DND-41 (cell line): ENCODE measurements at places on chromosomes 11 and 22.

DNA sequence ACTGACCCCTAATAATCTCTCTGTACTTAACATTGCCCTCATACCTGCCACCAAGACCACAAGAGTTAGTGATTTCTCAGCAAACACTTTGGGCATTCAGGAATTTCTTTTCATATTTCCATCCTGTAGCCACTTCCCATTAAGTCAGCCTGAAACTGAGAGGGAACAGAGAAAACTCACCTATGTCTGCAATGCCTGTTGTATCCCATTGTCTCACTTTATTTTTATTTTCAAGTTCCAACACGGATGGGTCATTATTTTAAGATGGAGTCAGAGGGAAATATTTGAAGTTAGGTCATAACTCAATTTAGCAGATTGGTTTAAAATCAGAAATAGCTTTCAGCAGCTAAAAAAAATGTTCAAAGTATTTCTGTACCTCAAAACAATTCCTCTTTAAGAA lies 937.8 kb upstream of the CHORDC1 start:
- no peak for DNase-seq

GRCh38 chr11:10669258-10670033 lies 24.1 kb downstream of the IRAG1 start:
- DNase-seq = no peak

GRCh38 chr22:28443526-28443876 lies 236.1 kb downstream of the TTC28 start:
- peak; percentile 80 for DNase-seq

DNA sequence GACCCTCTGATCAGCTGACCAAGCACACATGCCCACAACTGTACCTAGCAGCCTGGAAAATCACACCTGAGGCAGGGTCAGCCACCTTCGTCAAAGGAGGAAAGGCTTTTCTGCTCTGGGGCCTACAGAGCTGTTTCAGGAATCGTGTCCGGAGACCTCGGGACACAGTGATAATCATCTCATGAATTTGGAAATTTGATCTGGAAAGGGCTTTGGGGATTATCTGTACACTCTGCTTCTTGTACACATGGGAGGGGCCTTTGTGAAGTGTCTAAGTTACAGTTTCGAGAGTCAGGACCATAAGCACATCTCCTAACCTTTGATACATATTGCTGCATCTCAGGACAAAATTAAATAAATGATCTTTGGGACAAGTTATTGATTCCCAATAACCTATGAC lies 1421.2 kb upstream of the TENM4 start:
- no peak for DNase-seq

DNA sequence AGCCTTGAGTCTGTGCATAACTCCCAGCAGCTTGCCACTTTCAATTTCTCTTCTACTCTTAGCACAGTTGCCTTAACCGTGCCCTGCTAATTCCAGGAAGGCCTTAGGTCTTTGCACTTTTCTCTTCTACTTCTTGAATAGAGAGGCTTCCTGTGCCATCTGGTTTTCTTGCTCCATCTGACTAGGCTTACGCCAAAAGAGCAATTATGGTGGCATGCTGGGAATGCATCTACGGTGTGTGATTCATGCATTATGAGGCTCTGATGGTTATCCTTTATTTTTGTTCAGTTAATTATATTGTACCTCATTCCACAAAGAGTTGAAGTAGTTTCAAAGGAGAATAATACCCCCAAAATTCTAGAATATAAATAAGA lies 29.4 kb downstream of the SIK2 start:
- no peak for DNase-seq

DNA sequence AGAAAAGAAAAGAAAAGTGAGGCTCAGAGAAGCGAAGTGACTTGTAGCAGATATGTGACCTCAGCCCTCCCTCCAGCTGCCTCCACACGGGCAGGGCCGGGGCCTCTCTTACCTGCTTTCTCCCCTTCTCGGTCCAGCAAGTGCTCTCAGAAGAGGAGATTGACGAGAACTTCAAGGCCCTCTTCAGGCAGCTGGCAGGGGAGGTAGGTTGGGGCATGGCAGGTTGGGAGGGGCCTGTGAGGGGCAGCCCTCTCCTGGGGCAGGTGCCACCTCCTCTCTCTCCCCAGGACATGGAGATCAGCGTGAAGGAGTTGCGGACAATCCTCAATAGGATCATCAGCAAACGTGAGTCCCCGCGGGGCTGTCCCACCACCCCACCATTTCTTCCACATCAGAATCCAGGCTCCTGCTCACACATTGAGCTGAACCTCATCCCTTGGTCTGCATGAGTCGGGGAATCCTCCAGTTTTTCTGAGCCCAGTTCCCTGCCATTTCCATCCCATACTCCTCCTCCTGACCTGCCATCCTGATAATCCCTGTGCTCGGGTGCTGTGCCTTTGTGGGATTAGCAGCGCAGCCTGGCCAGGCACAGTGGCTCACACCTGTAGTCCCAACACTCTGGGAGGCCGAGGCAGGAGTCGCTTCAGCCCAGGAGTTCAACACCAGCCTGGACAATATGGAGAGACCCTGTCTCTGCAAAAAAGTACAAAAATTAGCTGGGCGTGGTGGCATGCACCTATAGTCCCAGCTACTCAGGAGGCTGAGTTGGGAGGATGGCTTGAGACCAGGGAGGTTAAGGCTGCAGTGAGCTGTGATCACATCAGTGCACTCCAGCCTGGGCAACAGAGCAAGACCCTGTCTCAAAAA lies 26.4 kb downstream of the CAPN1 start:
- no peak for DNase-seq

- DNase-seq = no peak
Observed at GRCh38 chr11:57680552-57680874, 12.6 kb downstream of the ZDHHC5 start.

GRCh38 chr22:47615051-47615450 lies 852.6 kb downstream of the TBC1D22A start:
- no peak for DNase-seq

- DNase-seq = no peak
Observed at GRCh38 chr11:108218912-108219783, 3.3 kb downstream of the NPAT start.

- no peak for DNase-seq
Observed at GRCh38 chr22:27144321-27144720, 486.9 kb downstream of the MIAT start.

DNA sequence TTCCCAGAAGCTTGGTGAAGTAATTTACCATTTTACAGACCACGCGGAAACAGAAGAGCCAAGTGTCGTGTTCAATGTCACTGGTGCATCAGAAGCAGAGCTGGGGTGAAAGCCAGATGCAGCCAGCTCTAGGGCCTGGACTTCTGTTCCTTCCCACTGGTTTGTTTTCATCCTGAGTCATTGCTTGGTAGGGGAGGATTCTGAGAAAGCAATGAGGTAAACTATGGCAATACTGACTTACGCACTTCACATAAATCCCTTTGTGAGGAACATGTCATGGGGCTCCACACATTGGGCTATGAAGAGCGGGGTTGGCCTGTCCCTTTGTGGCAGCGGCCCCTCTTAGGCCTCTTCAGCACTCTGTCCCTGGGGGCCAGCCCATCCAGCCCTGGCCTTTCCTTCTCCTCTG lies 52.4 kb upstream of the RBFOX2 start:
- no peak for DNase-seq

DNA sequence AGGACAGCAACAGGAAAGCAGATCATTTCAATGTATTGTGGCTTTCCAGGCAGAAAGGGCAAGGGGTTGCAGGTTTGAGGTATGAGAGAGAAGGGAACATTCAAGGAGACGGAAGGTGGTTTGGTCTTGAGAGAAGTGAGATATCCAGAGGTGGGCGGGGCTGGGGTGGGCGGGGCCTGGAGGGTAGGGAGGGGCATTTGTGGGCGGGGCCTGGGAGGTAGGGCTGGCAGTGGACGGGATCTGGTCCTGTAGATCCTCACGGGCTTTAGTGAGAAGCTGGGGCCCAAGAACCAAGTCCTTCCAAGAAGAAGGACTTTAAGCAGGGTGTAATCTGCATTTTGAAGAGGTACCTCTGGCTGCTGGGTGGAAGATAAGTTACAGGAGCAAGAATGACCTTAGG lies 199.2 kb downstream of the MN1 start:
- no peak for DNase-seq

GRCh38 chr11:96551136-96551535 lies 161.3 kb downstream of the JRKL start:
- no peak for DNase-seq
